ENCODE measurements at places on chromosomes 7 and 10.

GRCh38 chr10:89502549-89502948 is 32.8 kb downstream of the SLC16A12 start:
- DNase-seq = no peak

GRCh38 chr7:152574892-152575548 is 100.9 kb downstream of the XRCC2 start:
- no peak for DNase-seq

- DNase-seq = no peak
Observed at GRCh38 chr10:77496941-77497420, 140.6 kb downstream of the KCNMA1 start.

DNA sequence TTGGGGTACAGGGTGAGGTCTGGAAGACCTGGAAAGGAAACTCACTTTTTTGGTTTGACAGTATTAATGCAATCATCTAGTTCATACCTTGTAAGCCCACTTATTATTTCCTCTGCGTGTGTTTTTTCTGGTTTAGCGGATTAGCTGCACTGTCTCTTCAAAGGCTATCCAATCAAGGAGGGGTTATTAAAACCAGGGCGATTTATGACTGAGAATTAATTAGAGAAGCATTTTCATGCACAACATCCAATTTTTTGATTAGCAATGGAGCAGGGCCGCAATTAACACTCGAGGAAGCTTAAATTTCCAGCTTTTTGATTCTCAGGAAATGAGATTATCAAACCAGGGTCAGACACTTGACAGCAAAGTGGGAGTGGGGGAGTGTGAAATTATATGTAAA is 248.9 kb downstream of the EXOC4 start:
- DNase-seq = no peak

DNA sequence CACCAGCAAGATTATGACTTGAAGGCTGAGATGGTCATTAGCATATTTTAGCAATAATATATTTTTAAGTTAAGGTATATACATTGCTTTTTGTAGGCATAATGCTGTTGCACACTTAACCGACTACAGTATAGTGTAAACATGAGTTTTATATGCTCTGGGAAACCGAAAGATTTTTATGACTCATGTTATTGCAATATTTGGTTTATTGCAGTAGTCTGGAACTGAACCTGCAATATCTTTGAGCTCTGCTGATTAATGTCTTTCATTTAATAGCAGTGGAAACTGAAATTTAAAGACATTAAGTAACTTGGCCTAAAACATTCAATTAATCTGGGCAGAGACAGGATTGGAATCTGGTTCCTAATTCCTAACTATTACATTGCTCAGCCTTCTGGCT is 266.7 kb upstream of the PLXDC2 start:
- no peak for DNase-seq

GRCh38 chr7:70408477-70408876 is 723.5 kb upstream of the GALNT17 start:
- DNase-seq = no peak

DNA sequence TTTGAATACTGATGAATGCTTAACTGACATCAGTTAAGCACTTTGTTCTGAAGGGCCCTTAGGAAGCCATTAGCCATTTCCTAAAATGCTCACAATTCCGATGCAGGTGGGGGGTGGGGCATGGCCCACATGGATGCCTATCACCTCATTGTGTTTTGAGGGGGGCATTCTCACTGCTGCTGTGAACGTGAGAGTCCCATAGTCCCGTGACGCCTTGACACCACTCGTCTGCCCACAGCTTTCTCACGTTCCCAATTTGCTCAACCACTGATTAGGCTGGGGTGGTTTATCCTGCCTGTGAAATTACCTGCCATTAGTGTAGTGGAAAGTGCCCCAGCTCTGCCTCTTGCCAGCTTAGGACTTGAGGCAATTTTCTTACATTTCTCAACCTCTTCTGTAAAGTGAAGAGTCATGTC is 31.9 kb downstream of the DUSP5 start:
- DNase-seq = no peak

- no peak for DNase-seq
Observed at GRCh38 chr7:155756322-155756721, 55.9 kb downstream of the SHH start.

DNA sequence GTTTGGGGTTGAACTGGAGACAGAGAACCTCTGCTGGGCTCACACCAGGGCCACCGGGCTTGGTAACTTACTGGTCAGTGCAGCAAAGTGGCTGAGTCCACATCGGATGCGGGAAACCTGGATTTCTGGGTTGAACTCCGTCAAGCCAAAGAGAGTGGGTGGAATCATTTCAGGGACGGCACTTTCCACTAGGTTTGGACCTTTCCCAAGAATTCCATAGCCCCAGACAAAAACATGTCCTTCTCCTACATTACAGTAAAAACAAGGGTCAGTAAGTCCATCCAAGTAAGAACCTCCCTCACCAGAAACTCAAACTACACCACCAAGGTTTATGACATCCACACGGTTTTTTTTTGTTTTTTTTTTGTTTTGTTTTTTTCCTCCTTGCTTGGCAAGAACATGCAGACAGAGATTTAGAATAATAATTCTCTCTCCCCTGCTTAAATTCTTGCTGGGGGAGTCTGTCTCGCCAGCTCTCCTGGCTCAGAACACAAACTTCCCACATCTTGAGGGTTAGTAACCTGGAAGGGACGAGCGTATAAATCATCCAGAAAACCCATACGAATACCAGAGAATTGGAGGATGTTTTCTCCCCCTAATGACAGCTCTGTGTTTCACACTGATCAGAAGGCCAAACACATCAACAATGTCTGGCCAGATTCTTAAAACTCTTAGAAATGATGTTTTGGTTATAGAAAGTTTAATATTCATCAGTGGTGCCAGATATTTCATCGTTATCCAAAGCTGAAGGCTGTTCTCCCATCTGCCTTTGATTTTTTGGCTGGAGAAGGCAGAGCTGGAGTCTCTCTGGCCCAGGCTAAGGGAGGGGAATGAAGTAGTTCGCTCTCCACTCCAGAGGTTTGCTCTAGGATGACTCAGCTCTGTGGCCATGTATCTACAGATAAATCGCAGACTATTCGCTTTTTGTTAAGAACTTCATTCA is 17.5 kb downstream of the RCC1L start:
- no peak for DNase-seq

GRCh38 chr10:77798940-77799339 is 127.6 kb downstream of the DLG5 start:
- no peak for DNase-seq

DNA sequence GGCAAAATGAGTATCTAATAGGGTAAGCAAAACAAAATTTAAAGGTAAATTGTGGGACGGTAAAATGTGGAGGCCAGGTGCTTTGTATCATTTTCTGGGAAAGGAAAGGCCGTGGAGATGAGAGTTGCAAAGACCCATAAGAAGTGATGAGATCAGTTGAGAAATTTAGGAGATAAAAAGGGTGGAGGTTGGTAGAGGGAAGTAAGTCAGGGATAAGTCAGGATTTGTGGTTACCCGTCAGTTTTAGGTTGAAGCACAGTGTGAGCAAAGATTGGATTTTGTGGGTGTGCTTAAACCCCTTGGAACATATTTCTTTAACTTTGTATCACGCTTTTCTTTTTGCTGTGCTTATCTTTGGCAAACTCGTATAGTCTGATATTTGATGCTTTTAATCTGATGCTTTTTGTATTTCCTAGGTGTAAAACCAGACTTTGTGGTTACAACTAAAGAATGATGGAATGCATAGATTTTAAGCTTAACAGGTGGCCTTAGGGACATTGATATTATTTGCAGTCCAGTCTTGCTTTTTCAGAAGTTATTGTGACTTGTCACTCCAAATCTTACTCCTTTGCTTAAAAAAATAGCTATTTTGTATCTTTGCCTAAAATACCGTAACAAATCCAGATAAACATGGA is 1.2 kb downstream of the BTRC start:
- DNase-seq = no peak

- DNase-seq = no peak
Observed at GRCh38 chr7:117776224-117776623, 97.0 kb downstream of the CTTNBP2 start.

DNA sequence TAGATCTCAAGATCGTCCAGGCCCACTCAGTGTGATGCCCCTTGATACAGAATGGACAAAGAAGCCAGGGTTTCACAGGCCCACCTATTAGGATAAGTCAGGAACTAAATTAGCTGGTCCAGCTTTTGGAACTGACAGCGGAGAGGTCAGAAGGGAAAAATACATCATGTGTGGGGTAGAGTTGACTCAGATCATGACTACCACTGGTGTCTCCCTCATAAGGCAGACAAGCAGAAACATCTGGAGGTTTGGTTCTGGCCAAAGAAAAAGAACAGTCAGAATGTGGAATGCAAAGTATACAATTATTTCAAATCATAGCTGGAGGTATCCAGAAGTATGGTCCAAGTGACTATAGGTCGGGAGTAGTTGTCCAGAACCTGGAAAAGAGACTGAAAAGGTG is 621.1 kb upstream of the CELF2 start:
- DNase-seq = no peak

DNA sequence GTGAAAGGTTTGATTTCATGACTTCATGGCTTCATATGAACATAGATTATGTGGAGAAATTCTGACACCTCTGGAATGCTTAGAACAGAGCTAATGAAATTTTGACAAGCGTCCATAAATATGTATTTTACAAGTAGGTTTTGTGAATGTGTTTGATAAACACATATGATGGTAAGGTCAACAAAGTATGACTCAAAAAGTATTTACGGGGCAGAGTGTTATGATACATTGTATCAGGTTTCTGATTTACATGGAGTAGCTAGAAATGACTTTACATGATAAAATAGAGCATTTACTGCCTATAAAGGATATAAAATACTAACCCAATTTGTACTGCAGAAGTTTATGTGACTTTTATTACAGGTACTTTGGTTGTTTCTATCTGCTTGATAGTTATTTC is 206.3 kb downstream of the MDFIC start:
- DNase-seq = no peak

DNA sequence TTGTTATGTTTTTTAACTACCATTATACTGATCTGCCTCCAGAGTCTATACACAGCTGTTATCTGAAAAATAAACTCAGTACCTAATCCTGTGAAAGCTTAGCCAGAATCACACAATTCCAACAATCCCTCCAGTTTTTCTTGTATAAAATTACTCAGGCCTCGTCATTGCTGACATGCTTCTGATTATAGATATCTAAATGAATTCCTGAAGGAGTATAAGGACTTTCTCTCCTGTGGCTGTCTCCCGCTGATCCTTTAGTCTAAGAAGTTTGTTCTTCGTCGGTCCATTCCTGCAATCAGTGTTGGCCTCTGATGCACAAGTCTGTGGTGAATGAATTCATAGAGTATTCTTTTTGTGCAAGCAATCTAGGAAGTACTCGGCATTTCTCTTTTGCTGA is 288.9 kb upstream of the SEMA3C start:
- no peak for DNase-seq

DNA sequence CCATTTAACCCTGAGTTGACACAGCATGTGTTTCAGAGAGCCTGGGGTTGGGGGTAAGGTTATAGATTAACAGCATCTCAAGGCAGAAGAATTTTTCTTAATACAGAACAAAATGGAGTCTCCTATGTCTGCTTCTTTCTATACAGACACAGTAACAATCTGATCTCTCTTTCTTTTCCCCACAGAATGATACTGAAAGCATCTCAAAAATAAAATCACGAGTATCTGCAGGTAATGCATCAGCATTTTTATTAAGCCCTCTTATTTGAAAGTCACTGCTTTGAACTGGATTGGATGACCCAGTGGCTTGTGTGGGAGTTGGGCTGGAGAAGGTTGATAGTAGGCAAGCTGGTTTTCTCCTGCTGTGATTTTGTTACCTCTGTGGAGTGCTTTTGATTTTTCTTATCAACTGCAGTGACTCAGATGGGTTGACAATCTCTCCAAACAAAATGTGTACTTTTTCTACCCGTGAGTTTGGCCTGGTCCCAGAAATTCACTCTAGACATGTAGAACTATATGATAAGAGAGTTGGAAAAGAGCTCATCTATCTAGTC is 253.5 kb upstream of the PRKCQ start:
- DNase-seq = no peak

GRCh38 chr10:64365663-64366062 is 844.5 kb downstream of the REEP3 start:
- DNase-seq = no peak

DNA sequence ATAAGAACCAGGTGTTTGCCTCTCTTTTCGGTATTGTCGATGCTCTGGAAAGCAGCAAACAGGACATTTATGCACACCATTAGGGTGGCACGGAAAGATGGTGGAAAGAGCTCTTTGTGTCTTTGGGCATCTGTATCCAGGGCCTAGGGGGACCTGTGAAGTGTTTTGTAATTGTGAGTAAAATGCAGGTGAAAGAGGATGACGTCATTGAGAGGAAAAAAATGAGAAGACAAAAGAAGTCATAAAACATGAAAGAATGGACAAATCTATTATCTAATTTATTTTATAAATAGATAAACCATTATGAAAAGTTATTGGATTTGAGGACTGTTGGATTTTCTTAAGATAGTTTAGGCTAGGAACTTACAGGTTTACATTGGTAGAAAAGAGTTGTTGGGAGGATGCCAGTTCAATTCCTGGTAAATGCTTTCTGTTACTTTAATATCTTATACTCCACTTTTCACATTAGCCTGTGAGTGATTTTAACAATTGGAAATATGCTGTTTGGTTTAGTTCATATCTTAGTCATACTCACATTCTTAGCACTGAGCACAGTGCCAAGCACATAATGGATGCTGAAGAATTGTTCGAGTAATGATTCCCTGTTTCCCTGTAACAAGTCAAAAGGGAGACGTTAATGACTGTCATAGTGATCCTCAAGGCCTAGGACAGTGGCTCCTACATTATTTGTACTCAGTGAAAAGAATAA is 62.6 kb downstream of the EXOC4 start:
- no peak for DNase-seq

DNA sequence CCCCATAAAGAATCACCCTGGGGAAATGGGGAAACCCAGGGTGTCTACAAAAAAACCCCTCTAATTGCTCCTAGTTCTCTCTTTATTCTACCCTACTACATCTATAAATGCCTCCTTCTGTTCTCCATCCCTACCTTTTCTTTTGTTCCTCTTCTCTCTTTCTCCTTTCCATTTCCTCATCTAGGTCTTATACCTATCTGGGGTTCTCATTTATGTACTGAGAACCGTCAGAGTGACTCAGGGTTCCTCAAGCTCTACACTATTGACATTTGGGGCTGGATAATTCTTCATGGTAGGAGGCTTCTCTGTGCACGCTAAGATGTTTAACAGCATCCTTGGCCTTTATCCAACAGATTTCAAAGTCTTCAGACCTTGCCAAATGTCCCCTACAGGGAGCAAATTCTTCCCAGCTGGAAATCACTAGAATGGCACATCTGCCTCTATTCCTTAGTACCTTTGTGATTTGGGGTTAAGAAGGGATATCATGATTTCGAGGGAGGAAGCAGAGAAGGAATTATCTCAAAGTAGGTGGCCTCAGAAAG is 137.4 kb upstream of the PTN start:
- DNase-seq = no peak

DNA sequence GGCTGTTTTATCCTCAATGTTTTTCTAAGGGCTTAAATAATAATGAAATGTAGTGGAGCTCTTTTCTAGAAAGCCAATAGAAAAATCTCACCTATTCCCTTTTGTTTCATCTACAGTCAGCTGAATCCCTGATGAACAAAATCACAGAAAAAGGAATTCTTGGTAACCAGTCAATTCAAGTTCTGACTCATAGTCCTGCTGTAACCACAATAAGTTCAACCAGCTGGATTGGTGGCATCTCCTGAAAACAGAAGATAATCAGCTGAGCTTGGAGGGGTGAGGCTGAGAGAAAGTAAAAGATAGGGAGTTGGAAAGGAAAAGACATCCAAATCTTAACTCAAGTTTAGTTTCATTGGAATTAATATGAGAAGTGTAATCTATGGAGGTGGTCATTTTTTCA is 772.1 kb downstream of the CCSER2 start:
- no peak for DNase-seq

- DNase-seq = no peak
Observed at GRCh38 chr10:69327463-69328379, 49.4 kb downstream of the HK1 start.

- DNase-seq = no peak
Observed at GRCh38 chr7:124679586-124680225, 85.9 kb downstream of the GPR37 start.

Data from neural crest cell (in vitro differentiated cells).